ENCODE measurements at places on chromosomes 12 and 14.

DNA sequence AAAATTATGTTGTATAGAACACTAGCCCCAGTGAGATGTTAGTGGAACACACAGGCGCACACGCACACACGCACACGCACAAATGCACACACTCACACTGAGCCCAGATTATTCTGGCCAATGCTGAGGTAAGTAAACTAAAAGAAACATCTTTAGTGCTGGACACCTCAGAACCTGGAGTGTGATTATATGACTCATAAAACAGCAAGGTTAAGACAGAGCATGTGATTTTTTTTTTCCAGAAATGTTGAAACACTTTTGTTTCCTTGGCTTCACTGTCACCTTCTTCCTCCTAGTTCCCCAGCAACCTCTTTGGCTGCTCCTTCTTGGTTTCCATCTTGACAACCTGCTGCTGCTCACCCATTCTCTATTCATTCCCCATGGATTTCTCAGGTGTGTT, 141.0 kb upstream of the ALG10B start:
- no peak for DNase-seq

- DNase-seq = no peak
Observed at GRCh38 chr14:41403360-41403759, 203.3 kb upstream of the LRFN5 start.

DNA sequence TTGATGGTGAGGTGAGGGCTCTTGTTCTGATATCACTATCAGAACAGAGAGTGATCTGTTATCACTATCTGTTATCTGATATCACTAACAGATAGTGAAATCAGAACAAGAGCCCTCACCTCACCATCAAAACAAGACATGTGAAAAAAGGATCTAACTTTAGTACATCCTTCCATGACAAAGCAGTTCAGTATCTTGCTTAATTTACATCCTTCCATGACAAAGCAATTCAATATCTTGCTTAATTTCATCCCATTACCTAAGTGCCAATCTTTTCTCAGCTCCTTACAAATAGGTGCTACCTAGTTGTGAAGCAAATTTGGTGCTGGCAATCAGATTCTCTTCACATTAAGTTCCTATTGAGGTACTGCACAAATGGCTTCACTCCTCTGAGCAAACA, 1865.6 kb upstream of the FLRT2 start:
- no peak for DNase-seq

GRCh38 chr12:4140581-4141301, 132.8 kb upstream of the CCND2 start:
- DNase-seq = no peak

DNA sequence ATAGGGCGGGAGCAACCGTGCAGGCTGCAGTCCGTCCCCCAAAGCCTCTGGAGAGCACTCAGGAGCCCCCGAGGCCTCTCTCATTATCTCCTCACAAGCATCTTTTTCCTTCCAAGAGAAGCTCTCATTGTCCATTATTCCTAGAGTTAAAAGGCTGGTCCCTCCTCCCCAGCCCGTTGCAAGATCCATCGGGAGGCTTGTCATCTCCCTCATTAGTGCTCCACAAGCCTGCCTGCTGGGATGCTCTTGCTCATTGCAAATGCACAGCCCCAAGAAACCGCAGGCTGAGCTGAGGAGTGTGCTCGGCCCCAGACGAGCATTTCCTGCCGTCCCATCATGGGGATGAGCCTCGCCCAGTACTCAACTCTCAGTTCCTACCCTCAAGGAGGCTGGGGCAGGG, 23.3 kb downstream of the NUAK1 start:
- no peak for DNase-seq

DNA sequence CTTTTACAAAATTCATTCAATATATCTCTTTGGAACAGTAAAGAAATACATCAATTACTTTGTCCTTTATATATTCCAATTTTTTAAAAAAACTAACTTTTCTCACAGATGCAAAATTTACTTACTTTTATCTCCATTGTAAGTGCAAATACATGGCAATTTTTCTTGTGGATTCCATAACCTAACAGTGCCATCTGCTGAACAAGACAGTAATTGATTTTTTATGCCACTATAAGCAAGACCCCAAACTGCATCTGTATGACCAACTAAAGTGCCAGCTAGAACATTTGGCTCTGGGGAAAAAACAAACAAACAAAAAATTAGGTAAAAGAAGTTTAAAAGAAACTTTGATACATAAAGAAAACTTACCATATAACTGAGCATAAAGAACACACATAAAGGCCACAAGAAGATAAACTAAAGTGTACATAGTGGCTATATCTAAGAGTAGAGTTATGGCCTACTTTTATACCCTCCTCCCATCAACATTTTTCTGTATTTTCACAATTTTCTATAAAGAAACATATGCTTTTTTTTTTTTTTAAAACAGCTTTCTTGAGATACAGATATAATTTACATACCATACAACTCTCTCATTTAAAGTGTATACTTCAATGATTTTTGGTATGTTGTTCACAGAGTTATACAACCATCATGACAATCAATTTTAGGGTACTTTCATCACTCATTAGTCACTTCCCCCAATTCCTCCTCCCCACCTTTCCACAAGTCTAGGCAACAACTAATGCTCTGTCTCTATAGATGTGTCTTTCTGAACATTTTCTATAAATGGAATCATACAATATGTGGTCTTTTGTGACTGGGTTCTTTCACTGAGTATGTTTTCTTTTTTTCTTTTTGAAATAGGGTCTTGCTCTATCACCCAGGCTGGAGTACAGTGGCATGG, 32.6 kb downstream of the COCH start:
- DNase-seq = no peak

GRCh38 chr12:64054079-64054520, 168.0 kb downstream of the KICS2 start:
- DNase-seq = no peak

DNA sequence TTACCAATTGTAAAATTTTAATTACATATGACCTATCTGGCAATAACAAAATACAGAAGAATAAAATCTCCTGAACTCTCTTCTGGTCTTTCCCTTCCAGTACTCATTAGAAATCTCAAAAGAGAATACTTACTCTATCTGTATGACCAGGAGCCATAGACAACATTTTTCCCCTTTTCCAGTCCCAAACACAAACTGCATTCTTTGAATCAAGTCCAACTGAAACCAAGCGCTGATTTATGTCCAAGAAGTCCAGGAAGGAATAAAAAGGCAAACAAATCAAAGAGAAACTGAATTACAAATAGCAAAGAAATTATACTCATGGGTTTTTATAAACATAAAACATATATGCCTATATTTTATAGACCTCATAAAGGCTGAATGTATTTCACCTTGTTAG, 46.7 kb downstream of the EML5 start:
- DNase-seq = no peak

DNA sequence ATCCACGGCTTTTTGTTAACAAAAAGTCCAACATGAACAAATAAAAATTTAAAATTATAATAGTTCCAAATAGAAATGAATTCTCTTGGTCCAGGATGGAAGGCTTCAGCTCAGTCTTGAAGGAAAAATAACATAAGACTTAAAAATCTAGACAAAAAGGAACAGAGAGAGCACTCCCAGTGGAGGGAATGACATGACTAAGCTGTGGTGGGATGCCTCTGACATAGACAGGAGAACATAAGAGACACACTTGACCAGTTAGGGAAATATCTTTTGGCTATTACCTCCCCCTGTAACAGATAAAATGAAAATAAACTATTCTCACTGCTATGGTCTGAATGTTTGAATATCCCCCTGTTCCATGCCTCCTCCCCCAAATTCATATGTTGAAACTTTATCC, 106.8 kb downstream of the BBS10 start:
- no peak for DNase-seq

GRCh38 chr12:93060666-93061472, 131.8 kb upstream of the EEA1 start:
- no peak for DNase-seq

DNA sequence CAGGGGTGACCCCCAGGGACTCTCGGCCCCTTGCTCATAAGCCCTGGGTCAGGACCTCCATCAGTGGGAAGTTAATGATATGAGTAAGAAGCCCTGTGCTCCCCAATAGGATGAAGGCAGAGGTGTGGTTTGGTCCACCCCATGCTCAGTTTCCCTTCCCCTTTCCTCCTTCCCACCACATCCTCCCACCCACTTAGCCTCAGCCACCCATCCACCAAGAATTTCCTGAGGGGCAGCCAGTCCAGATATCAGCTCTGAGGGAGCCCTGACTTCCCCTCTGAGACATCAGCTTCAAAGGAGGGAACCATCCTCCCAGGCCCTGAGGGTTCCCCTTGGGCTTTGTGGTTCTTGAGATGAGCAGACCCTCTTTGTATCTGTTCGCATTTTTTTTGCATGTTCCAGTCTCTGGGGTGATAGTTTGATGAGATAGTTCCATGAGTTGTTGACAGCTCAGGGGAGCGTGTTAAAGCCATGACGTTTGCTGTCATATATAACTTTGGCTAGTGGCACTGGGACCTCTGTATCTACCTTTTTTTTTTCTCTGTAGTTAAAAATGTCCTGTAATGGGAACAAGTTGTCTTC, 71.2 kb downstream of the LGMN start:
- peak; percentile 37 for DNase-seq

- no peak for DNase-seq
Observed at GRCh38 chr12:48119834-48120195, 651 bp downstream of the PFKM start.

DNA sequence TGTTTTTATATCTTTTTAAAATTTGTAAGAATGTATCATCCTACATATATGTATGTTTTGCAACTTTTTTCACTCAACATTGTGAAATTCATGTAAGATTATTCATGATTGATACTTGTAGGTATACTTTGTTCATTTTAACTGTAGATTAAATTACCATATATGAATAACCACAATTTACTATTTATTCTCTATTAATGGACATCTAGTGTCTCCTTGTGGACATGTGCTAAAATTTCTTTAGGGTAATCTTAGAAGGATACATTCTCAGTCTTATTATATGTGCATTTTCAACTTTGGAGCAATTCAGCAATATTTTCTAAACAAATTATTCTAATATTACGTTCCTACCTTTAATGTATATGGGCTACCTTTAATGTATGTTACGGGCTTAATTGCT, 192.4 kb downstream of the FUT8 start:
- no peak for DNase-seq

- no peak for DNase-seq
Observed at GRCh38 chr12:103020839-103021238, 63.4 kb downstream of the ASCL1 start.

All from activated naive CD4-positive, alpha-beta T cell treated with anti-CD3 and anti-CD28 coated beads, Interleukin-2, amount 50 U/mL, for 16 hours (primary cell).